ENCODE measurements at places on chromosomes 3 and 15.
A peak's percentile ranks its signal among the peaks of the same experiment; 100 is the strongest.

DNA sequence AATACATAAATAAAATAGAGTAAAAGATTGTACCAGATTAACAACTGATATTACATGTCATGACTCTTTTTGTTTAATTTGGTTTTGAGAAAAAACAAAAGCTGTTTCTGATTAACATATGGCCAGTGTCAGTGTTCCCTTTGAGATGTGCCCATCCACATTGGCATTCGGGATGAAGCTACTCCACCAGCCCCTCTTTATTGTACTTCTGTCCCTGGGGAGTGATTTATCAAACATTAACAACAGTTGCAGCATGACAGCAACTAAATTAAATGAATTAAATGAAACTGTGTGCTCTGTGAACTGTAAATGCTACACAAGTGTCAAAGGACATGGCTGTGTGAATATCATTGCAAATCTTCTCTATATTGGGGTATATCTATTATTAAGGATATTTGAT, 25.9 kb upstream of the MTMR10 start:
- no peak for DNase-seq

DNA sequence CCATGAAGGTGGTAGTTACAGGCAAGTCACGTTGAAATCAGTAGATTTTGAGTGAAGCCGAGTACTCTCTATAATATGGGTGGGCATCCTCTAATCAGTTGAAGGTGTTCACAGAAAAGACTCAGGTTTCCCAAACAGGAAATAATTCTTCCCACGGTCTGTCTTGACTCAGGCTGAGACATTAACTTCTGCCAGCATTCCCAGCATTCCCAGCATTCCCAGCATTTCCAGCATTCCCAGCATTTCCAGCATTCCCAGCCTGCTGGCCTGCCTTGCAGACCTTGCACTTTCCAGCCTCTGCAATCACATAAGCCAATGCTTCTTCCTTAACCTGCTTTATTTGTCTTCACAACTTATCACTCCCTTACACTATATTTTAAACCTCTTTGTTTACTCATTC, 542.3 kb upstream of the ROBO2 start:
- no peak for DNase-seq

DNA sequence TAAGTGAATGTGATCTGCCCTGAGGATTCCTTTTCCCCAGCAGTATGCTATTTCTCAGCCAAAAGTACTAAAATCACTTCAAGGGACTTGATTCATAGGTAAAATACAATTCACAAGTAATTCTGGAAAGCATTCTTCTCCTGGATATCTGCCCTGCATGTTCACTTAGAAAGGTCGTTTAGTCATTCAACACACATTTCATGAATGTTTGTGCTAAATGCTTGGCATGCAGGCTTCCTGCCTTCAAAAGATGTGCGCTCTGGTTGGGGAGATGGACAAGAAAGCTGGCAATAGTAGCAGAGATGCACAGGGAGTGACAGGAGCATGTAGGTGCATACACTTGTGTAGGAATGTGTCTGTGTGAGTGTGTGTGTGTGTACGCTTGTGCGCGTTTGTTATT, 360.7 kb downstream of the PTPRG start:
- DNase-seq, result no peak

DNA sequence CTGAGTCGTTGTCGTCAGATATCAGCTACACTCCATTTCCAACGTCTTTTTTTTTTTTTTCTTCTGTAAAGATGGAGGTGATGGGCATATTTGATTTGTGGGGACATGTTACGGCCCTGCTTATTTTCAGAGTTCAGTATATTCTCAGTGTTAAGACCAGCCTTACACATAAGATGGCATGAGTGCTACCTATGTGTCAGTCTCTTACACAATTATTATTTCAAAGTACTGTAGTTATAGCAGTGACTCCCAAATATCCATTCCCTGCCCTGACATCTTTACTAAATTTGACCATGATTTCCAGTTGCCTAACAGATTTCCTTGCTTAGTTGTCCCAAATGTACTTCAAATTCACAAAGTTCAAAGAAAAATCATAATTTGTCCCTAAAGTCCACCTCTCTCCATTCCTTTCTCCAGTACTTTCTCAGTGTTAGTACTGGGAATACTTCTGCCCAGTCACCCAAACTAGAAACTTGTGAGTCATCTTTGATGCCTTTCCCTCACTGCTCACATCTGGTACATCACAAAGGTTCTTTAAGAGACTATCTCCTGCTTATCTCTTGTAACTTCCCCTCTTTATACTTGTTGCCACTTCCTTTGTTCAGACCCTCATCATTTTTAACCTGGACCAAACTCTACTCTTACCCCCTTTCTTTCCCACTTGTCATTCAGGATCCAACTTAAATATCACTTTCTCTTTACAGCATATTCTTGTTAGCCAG, 67.0 kb downstream of the ZNF609 start:
- no peak for DNase-seq

- no peak for DNase-seq
Observed at GRCh38 chr3:58651276-58651675, 15.3 kb downstream of the FAM3D start.

DNA sequence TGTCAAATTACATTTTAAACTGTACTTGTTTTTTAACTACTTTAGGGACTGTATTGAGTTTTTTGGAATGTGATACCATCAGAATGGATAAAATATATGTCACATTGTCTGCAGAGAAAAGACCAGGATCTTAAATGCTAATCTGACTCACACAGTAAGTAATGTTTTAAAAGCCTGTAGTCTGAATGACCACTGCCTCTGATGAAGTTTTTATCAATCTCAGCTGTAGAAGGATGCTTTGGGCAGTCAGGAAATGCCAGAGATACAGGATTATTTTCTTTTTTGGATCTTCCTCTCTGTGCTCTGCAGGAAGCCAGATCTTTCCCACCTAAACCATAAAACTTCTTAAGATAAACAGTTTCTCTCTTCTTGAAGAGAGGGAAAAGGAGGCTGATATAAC, 73.1 kb upstream of the PRTG start:
- DNase-seq, result no peak

DNA sequence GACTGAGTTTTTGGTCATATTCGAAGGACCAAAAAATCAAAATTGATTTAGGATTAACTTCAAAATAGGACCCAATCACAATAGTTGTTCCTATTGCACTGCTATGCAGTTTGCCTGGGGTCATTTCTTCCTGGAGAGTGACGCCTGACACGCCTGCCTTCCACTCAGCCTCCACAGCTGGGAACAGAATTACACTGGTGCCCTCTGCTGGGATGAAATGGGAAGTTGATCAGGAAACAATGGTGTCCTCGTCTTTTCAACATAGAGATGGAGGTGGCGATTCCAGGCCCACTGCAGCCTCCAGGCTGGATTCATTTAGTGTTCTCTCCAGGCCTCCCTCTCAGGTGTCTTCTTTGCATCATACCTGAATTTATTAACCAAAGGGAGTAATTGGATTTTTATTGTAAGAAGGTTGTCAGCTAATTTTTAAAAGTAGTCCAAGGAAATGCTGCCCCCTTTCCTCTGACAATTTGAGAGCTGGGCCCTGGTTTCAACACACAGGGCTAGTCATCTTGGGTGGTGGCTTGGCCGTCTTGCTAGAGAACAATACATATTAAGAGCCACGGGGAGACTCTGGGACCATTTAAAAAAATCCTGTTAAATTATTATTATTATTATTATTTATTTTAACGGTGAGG, 69.7 kb downstream of the GAP43 start:
- DNase-seq, result peak; percentile 43

DNA sequence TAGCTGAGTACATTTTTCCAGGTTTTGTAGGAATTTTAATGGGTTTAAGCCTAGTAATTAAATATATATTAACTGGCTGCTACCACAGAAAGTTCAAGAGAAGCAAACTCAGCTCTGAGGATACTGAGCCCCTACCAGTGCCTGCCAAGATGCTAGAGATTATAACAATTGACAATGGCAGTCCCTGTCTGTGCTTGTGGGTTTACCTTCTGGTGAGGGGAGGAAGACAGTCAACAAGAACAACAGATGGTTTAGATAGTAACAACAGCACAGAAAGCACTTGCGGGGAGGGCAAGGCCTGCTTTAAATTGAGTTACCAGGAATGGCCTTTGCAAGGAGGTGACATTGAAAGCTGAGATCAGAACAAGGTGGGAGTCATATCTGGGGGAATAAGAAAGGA, 56.6 kb upstream of the ARHGEF3 start:
- DNase-seq, result no peak

DNA sequence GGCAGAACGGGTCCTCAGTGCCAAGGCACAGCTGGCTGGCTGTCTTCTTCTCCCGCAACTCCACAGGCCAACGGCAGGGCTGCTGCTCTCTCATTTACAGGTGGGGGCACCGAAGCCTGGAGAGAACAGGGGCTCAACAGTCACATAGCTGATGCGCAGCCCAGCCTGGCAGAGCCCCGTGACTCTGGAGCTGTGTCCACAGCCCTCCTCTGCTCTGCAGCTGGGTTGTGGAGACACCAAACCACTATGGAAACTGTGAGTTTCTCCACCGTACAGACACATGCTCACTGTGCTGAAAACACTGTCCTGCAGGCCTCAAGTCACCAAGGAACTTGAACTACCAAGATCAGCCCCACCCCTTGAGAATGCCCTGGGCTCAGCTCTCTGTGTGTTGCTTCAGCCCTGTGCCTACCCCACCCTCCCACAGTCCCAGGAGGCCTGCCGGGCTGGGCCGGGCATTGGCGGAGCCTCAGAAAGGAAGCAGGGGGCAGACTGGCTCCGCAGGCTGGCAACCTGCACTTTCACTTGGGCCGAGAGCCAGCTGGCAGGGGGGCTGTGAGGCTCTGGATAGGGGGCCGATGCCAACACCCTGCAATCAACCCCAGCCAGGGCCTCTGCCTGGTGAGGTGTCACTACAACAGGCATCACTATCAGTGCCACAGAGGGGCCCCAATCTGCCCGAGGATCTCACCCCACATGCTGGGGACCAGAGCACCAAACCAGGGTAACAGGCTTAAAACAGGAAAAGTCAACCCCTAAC, 113.7 kb upstream of the RPL32 start:
- no peak for DNase-seq

DNA sequence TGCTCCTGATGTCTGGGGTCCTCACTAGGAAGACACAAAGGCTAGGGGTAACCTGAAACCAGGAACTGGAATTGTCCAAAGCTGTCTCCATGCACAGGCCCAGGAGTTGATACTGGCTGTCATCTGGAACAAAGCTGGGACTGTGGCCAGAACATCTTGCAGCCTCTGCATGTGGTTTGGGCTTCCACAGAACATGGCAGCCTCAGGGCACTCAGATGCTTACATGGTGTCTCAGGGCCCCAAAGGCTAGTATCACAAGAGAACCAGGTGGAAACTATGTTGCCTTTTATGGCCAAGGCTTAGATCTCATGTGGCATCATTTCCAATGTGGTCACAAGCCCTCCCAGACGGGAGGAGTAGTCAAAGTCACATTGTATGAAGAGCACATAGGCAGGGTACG, 335.2 kb upstream of the TRIM42 start:
- DNase-seq, result no peak

DNA sequence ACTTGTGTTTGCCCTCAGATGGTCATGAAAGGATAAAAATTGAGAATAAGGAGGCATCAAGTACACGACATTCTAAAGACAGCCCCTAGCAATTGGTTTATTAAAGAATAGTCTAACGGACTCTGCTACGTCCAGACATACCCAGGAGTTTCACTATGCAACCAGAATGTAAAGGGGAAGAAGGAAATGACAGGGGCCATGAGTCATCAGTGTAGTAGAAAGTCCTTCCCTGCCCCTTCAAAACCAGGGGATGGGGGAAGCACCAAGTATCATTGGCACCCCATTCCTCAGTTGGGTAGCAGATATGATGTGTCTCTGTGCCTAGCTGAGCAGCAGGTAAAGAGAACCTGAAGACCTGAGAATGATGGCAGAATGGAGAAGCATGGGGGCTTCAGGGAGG, 367.4 kb downstream of the IL20RB start:
- DNase-seq, result no peak

GRCh38 chr3:152595975-152596821, 238.7 kb upstream of the P2RY1 start:
- DNase-seq, result peak; percentile 82

DNA sequence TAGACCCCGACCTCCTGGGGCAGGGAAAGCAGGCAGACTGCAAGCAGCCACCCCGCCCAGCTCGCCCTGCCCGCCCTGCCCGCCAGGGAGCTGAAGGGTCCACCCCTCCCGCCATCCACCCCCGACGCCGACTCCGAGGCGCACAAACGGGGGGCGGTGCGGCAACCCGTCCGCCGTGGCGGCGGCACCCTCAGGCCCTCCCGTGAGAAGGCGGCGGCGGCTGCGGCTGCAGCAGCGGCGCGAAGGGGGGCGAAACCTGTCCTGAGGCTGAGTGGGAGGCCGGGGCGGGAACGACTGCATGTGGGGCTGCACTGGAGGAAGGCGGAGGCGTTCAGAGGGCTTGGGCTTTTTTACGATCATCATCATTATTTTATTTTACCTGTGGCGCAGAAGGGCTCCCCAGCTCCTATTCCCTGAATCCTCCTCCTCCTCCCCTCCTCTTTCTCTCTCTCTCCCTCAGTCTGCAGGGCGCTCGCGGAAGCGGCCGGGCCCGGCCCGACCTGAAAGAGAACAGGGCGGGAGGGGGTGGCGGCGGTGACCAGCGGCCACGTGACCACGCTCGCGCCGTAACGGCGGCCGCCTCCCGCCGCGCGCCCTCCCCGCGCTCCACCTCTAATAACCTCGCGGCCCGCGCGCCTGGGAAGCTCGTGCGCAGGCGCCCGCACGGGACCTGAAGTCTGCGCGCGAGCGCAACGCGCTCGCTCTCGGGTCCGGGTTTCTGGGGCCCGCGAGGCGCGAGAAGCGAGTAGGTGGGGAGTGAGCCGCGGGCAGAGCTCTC, at the start of gene TBC1D5:
Gene TBC1D5, minus strand, starts transcription at position 530 of the 778 bp plus-strand sequence. CDS start 234,061 bp downstream, outside the sequence.
- peak; percentile 98 for DNase-seq

DNA sequence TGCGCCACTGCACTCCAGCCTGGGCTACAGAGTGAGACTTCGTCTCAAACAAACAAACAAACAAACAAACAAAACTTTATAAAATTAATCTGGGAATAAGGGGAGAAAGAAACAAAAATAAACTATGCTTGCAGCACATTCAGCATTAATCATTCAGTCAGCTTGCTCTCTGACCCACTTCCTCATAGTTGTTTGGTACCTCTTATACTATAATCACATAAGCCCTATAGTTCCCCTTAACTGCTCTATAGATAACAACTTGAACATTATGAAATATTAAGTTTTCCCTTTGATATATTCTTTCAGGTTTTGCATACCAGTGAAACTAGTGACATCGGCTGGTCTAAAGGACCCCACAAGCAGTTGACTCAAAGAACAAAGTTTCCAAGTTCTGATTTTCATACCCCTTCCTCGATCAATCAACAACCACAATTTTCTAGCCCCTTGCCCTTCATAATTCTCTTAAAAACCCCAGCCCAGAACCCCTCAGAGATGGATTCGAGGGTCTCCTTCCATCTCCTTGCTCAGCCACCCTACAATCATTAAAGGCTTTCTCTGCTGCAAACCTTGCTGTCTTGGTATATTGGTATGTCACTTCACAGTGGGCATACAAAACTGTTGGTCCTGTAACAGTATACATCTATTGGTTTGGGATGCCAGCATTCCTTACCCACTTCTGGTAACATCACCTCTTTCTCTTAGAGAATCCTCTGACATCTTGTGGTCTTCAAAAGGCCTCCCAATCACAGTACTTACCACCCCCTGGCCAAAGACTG, 26.4 kb downstream of the BCL2L10 start:
- DNase-seq, result no peak

Data from smooth muscle cell of the brain vasculature (primary cell).